Mucosa of descending colon (tissue), 3 donors: ENCODE measurements at places on chromosomes 7 and 10. TPM values are rescaled to one million over a fixed set of nuclear protein-coding genes. Genes with fewer than 3 reads are reported as not detected.

- DNase-seq = no peak
These were observed 140.1 kb downstream of the ZFAND4 start for GRCh38 chr10:45532480-45532879.

DNA sequence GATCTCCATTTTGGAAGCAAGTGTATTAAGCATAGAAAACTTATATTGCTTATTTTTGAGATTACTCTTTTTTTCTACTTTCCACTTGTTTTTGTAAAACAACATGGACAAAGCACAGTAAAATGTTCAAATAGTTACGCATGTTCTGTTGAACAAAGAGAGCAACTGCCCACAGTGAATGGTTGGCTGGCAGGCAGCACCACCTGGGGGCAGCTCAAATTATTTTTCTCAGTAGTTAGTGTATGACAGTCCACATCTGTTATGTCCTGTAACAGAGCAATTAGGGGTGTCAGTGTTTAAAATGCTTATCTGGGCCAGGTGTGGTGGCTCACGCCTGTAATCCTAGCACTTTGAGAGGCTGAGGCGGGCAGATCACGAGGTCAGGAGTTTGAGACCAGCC, 46.1 kb upstream of the CACUL1 start:
- no peak for DNase-seq

ITGA8 gene
- total RNA-seq = 2.5 TPM

FAM25A gene
- total RNA-seq = not detected

DNA sequence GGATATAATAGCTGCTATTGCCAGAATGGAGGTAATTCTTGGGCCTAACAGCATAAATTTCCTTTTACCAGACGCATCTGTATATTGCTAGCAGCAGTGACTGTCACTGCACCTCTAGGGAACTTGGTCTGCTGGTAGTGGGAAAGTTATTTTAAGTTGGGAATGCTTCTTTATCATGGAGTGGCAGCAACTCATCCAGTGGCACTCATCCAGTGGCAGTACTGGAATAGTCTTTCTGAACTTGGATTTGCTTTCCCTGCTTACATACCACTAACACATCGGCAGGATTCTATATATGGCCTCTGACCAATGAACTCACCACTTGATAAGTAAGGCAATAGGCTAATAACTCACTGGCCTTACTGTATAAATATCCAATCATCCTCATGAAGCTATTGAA, 22.0 kb upstream of the ICA1 start:
- no peak for DNase-seq

- no peak for DNase-seq
These were observed 68.3 kb upstream of the MGMT start for GRCh38 chr10:129398711-129399141.

DNA sequence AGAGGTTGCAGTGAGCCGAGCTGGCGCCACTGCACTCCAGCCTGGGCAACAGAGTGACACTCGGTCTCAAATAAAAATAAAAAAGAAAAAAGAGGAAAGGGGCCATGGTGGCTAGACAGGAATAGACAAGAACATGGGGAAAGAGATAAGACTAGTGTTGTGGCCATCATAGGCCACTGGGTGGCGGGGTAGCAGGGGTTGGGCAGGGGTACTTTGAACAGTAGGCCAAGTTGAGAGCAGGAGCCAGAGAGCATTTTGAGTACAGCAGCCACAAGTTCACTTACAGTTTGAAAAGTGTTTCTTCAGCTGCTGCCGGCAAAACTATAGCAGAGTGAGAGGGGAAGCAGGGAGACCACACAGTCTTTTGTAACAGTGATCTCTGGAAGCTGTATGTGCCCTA, 656.0 kb downstream of the CNTNAP2 start:
- no peak for DNase-seq
